ENCODE measurements at places on chromosomes 12 and 14. TPM values are rescaled to one million over a fixed set of nuclear protein-coding genes. Genes with fewer than 3 reads are reported as not detected.

DNA sequence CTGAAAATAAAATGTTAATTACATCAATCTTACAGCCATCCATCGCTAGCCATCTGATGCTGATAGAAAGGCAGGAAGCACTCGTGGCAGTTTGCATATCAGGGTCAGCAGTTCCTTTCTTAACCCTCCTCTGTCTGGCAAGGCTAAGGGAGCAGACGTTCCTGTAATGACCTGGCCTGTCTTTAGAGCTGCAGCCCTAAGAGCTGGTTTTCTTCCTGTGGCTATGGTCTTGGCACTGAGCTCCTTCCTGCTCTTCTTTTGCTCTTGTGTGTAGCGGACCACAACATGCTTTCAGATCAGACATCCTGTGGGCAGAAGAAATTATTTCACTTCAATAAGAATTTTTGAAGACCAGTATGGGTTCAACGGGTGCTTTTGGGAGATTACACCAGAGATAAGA is 170.4 kb downstream of the DAD1 start:
- no peak for DNase-seq

DNA sequence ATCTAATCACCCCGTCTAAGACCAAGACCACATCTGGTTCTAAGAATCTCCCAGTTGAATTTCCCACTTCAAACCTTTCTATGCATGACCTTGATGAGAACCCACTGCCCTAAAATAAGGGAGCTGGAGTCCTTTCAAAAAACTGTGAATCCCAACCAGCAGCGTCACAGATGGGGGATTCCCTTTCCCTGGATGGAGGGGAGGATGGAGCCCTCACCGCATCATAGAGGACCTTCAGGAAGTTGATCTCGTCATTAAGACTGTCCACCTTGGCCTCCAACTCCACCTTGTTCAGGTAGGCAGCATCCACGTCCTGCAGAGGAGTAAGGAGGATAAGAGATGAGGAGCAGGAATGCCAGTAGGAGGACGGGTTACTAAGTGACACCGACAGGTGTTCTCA is 4.8 kb downstream of the KRT4 start:
- DNase-seq, result no peak

DNA sequence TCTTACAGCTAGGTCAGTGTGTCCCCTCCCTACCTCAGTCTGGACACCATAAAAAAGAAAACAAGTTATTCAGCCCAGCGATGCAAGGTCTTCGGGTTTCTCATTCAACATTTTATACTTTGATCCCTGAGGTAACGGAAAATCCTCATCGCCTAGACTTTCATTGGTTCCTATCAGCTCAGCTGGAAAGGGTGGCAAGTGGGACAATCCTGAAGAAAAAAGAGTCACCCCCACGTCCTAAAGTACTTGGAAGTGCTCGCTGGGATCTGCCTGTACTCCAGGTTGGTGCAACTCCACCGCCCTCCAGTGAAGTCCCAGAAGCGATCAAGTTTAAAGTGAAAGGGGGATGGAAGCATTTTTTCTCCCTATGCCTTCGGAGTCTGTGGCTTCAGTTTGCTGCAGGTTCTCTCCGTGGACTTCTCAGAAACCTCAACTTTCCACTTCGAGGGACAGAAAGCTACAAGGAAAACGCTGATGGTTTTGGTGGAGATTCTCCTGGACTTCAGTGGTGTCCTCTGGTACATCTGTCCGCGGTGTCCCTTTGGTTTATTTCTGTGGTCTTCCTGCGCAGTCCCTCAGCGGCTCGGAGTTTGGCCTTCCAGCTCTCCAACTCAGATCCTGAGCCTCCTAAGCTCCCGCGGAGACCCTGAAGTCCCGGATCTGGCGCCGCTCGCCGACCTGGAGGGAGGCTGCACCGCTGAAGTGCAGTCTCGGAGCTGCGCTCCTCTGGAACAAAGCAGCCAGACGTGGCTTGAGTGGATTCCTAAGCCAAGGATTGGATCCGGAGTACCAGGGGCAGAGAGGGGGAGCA is 1.8 kb upstream of the LRFN5 start:
- DNase-seq, result peak; percentile 88

- DNase-seq, result no peak
Observed at GRCh38 chr12:67795236-67795635, 146.7 kb downstream of the DYRK2 start.

DNA sequence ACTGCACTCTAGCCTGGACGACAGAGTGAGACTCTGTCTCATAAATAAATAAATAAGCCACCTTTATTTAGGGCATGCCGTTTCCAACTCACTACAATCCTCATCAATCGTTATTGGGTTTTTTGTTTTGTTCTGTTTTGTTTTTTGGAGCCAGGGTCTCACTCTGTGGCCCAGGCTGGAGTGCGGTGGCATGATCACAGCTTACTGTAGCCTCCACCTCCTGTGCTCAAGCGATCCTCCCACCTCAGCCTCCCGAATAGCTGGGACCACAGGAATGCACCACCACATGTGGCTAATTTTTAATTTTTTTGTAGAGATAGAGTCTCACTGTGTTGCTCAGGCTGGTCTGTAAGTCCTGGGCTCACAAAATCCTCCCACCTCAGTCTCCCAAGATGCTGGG is 3.6 kb upstream of the ANAPC5 start:
- DNase-seq, result no peak

ANKS1B gene
- polyA plus RNA-seq, result not detected

KCNH3 gene
- polyA plus RNA-seq, result 0.09 TPM

PIP4K2C gene
- 22.5 TPM for polyA plus RNA-seq

- DNase-seq, result no peak
Observed at GRCh38 chr12:13376610-13377373, 180.3 kb downstream of the EMP1 start.

MANSC4 gene
- not detected for polyA plus RNA-seq

All from GM23248 (cell line).